ENCODE measurements at places on chromosomes 16 and 17. TPM values are rescaled to one million over a fixed set of nuclear protein-coding genes. Genes with fewer than 3 reads are reported as not detected.

GRCh38 chr17:72463287-72464102 lies 342.7 kb downstream of the SOX9 start:
- DNase-seq: no peak

Gene ACSM2A
- not detected for total RNA-seq

DNA sequence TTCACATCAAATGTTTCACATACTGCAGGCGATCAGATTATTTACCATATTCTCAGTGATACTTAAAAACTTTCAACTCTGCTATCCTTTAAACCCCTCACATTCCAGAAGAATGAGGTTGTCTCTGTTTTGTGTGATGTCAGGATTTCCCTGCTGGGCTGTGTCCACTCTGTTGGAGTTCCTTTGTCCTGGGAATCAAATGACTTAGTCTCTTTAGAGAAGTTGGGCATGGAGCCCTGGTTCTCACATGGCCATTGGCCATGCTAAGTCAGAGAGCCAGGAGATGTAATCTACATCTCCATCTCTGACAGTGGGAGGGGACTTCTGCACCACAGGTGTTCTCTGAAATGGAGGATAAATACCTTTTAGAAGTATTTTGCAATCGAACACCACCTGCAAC lies 205.1 kb upstream of the MAF start:
- no peak for DNase-seq

Gene DHRS7C
- total RNA-seq: 201 TPM

Gene MYH1
- total RNA-seq: not detected

GRCh38 chr16:78942625-78943245 lies 657.8 kb downstream of the MAF start:
- no peak for DNase-seq

- DNase-seq: no peak
Observed at GRCh38 chr17:40301315-40301714, 7.7 kb upstream of the RARA start.

DNA sequence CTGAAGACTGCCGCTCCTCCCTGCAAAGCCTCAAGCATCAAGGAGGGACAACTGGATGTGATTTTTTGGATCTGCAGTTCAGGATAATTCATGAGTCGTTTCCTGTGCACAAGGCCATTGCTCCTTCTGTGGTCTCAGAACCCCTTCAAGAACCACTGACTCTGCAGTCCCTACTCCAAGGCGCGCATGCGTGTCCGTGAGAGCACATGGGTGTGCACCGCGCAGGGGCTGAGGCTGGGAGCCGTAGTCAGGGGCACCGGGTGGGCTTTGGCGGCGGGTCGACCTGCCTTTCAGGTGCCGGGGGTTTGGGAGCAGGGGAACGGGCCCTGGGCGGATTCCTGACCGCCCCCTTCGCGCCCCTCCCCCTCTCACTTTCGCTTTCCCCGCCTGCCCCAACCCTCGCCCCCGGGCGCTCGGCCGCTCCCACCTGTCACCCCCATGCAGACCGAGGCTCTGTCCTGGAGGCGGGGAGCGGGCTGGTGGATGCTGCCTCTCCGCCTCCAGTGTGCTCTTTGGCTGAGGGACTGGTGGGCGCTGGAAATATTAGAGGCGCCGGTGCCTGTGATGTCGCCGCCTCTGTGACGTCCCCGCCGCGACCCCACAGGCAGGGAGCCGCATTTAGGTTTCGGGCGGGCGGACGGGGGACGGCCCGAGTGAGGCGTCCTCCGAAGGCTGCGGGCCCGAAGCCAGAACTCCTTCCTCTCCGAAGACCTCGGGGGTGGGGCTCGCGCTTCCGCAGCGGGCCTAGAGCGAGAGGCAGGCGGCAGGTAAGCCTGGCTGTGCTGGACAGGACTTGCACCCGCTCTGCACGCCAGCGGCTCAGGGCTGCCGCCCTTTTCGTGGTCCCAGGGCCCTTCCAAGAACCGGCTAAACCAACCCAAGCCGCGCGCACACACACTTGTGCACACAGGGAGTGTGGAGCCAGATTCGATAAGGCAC lies at the start of gene SPATA32:
TSS of gene SPATA32 (minus strand) at position 518 of the 939 bp plus-strand sequence. CDS start at position 440, 78 bp downstream.
- no peak for DNase-seq

- DNase-seq: peak; percentile 78
Observed at GRCh38 chr17:48593840-48594537, 410 bp upstream of the HOXB5 start.

Gene CACNG5
- not detected for total RNA-seq

DNA sequence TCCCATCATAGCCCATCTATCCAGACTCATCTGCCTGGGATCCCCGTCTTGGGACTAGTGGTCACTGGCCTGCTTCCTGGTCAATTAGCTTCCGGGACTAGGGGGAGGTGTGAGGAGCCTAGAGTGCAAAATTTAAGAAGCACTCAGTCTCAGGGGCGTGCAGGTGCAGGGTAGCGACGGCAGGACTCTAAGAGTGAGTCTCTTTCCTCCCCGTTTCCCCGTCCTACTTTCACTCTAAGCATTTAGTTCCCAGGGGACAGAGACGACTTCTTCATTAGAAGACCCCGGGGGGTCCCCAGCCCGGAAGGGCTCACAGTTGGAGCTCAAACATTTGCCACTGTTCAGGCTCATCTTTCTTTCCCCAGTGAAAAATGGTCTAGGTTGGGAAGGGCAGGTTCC lies 677 bp upstream of the ZNHIT3 start:
- no peak for DNase-seq

DNA sequence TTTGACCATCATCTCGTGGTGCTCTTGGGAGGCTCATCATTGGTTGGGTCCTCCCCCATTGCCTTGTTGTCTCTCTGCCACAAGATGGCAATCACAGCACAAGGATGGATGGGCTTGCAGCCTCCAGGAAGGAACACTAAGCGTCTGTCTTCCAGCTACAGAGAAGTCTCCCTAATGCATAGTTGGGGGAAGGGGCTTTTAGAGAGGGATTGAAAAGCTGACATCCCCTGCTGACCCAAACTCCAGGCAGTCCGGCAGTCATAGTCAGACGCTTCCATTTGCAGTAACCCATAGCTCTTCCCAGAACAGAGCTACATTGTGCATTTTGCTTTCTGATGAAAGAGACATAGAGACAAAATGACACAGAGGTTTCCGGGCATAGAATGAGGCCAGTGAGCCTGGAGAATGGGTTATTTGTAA lies 111.4 kb downstream of the UTP18 start:
- DNase-seq: no peak

Data from right atrium auricular region (tissue), 2 donors.